Gastroesophageal sphincter (tissue), 4 donors: ENCODE measurements at places on chromosomes 3 and 15. TPM values are rescaled to one million over a fixed set of nuclear protein-coding genes. Genes with fewer than 3 reads are reported as not detected.

The PLSCR4 gene
- total RNA-seq = 61.6 TPM

The KLF13 gene
- total RNA-seq = 49.7 TPM

The GPR27 gene
- total RNA-seq = 2.1 TPM

GRCh38 chr15:65785151-65785550 is 6.9 kb downstream of the DENND4A start:
- no peak overlapping the region for H3K4me3 ChIP-seq
- H3K27ac ChIP-seq = no peak overlapping the region
- no peaks in the 10 kb centered on the region for H3K27me3 ChIP-seq
- H3K36me3 ChIP-seq = no peaks in the 10 kb centered on the region
- no peak for ATAC-seq

The SLC28A1 gene
- not detected for total RNA-seq

The HDGFL3 gene
- total RNA-seq = 59.0 TPM

DNA sequence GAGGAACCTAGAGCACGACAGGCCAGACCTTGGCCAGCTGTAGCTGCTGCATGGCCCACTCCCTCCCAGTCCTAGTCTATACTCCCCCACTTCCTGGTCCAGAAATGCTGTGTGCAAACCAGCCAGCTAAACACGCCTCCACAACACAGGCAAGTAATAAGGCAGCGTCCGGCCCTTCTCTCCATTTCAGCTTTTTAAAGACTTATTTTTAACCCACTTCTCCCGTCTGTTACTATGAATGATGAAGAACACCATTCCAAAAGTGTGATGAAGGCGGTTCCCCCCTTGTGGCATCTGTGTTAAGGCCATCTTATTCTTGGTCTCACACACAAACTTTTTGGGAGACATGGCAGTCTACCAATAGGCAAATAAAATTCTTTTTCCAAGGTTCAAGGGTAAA is 164.1 kb upstream of the CHRNA7 start:
- H3K36me3 ChIP-seq = no peaks in the 10 kb centered on the region
- H3K4me3 ChIP-seq = no peak overlapping the region
- H3K4me1 ChIP-seq = peaks cover 26% of the 10 kb centered on the region
- ATAC-seq = no peak
- H3K27me3 ChIP-seq = no peaks in the 10 kb centered on the region
- H3K27ac ChIP-seq = no peak overlapping the region

- peaks cover 31% of the 10 kb centered on the region for H3K4me1 ChIP-seq
- no peaks in the 10 kb centered on the region for H3K36me3 ChIP-seq
- H3K27ac ChIP-seq = no peak overlapping the region
- H3K27me3 ChIP-seq = no peaks in the 10 kb centered on the region
- no peak overlapping the region for H3K4me3 ChIP-seq
These were observed 105.3 kb downstream of the CD47 start for GRCh38 chr3:107985496-107985895.

The CACNA1D gene
- total RNA-seq = 0.52 TPM

The SEMA6D gene
- 14.2 TPM for total RNA-seq

- no peak for ATAC-seq
- H3K4me3 ChIP-seq = no peak overlapping the region
- no peaks in the 10 kb centered on the region for H3K27me3 ChIP-seq
These were observed 158.1 kb downstream of the APBA2 start for GRCh38 chr15:29043736-29044502.

The ZIC1 gene
- 0.27 TPM for total RNA-seq

The RASGRP1 gene
- 0.31 TPM for total RNA-seq

The CCR3 gene
- not detected for total RNA-seq

The B3GNT5 gene
- total RNA-seq = 5.9 TPM

The ATP8B4 gene
- 9.8 TPM for total RNA-seq

GRCh38 chr3:72950372-72950771 is 46.2 kb upstream of the PPP4R2 start:
- H3K4me1 ChIP-seq = no peaks in the 10 kb centered on the region
- H3K4me3 ChIP-seq = no peak overlapping the region
- H3K36me3 ChIP-seq = no peaks in the 10 kb centered on the region
- no peaks in the 10 kb centered on the region for H3K27me3 ChIP-seq

DNA sequence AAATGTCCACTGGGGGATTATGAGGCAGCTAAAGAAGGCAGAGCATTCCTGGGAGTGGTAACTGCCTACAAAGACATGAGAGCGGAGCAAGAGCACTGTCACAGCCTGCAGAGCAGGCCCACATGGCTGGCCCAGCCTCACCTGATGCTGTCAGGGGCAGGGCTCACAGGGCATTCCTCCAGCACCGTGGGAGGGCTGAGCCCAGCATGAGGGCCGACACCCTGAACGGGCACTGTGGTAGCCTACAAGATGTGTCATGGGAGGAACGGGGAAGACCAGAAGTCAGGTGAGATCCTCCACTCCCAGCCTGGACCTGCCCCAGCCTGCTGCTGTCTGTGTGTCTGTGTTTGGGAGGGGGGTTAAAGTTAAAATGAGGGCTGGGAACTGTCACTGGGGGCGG is 30.1 kb downstream of the CCDC12 start:
- no peaks in the 10 kb centered on the region for H3K27me3 ChIP-seq
- ATAC-seq = no peak
- H3K4me1 ChIP-seq = peaks cover 10% of the 10 kb centered on the region
- no peak overlapping the region for H3K4me3 ChIP-seq
- no peak overlapping the region for H3K27ac ChIP-seq

DNA sequence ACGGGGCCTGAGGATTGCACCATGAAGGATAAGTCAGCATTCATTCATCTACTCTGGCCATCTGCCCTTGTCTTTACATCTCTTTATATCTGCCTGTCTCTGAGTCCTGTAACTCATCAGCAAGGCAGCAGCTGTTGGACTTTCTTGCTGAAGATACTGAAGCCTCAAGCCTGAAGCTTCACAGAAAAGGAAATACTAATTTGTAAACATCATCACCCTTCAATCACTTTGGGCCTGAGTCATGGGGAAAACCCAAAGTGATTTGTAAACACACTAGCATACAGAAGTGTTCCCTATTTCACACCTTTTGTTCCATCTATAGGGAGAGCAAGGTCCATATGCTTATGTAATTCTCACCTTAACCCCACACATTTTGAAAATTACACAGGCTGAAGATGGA is 928.2 kb downstream of the EPHA3 start:
- H3K27me3 ChIP-seq = no peaks in the 10 kb centered on the region
- H3K4me1 ChIP-seq = no peaks in the 10 kb centered on the region
- H3K4me3 ChIP-seq = no peak overlapping the region
- no peak overlapping the region for H3K27ac ChIP-seq
- H3K36me3 ChIP-seq = no peaks in the 10 kb centered on the region

DNA sequence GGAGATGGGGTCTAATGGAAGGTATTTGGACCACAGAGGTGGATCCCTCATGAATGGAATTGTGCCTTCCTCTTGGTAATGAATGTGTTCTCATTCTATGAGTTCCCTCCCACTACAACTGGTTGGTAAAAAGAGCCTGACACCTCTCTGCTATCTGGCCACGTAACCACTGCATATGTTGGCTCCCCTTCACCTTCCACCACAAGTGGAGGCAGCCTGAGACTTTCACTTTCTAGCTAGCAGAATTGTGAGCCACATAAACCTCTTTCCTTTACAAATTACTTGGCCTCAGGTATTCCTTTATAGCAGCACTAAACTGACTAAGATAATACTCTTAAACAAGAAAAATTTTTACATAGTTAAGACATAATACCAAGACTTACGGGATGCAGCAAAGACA is 155.3 kb downstream of the NR1I2 start:
- no peaks in the 10 kb centered on the region for H3K36me3 ChIP-seq
- H3K27ac ChIP-seq = no peak overlapping the region
- ATAC-seq = no peak
- no peaks in the 10 kb centered on the region for H3K4me1 ChIP-seq

GRCh38 chr15:39752246-39752645 is 30.4 kb downstream of the FSIP1 start:
- no peak overlapping the region for H3K4me3 ChIP-seq
- peak overlapping the region; percentile 65 for H3K27ac ChIP-seq
- peaks cover 38% of the 10 kb centered on the region for H3K4me1 ChIP-seq
- H3K36me3 ChIP-seq = no peaks in the 10 kb centered on the region
- H3K27me3 ChIP-seq = no peaks in the 10 kb centered on the region

DNA sequence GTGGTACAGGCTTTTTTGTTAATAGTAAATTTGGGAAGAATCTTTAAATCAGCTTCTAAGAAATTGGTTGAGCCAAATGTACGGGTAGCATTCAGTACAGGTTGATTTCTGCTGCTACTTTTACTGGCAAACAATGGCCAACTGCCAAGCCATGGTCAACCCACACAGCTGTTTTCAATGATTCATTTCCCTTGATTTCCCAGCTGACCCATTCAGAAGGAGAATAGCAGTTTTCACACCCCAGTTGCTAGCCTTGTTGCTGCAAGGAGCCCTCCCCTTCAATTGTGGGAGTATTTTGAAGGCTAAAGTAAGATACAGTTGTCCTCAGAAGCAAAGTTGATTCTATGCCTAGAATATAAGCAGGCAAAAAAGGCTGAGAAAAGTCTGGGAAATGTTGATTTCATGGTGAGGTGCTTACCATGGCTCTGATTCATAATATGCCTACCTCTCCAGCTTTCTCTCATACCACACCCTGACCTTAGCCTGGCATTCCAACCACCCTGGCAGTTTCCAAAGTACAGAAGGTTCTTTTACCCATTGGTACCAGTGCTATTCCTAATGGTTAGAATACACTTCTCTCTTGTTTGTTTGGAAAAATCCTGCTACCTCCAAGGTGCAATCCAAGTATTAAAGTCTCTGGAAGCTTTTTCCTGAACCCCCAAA is 320.3 kb upstream of the TGFBR2 start:
- no peaks in the 10 kb centered on the region for H3K36me3 ChIP-seq
- no peaks in the 10 kb centered on the region for H3K27me3 ChIP-seq

The TUSC7 gene
- not detected for total RNA-seq

DNA sequence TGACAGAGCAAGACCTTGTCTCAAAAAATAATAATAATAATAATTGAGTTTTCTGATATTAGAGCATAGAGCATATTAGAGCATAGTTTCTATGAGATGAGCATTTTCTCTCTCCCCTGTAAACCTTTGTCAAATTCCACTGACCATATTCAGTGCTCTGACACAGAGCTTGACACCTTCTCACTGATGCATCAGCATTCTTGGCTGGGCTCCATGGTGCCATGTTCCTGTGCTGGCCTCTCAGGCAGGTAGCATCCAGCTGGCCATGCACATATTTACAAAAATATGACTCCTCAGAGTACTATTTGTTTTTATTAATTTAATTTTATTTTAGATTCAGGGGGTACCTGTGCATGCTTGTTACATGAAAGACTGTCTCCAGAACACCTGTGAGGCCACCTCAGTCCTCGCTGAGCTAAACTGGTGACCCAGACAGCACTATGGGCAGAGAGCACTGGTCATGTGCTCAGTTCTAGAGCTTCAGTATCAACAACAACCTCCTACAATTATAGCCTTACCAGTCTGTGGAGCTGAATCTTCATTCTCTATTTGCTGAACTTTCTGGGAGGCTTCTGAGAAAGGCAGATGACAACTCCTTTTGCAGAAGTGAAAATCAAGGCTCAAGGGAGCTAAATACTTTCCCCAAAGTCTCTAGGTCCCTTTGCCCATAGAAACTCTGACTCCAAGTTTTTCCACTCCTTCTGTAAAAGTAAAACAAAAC is 21.6 kb upstream of the SLC28A2 start:
- no peak for ATAC-seq
- H3K36me3 ChIP-seq = no peaks in the 10 kb centered on the region
- H3K27me3 ChIP-seq = no peaks in the 10 kb centered on the region
- no peak overlapping the region for H3K4me3 ChIP-seq

The ZNF774 gene
- 1.1 TPM for total RNA-seq

The SAMMSON gene
- total RNA-seq = 2.3 TPM

DNA sequence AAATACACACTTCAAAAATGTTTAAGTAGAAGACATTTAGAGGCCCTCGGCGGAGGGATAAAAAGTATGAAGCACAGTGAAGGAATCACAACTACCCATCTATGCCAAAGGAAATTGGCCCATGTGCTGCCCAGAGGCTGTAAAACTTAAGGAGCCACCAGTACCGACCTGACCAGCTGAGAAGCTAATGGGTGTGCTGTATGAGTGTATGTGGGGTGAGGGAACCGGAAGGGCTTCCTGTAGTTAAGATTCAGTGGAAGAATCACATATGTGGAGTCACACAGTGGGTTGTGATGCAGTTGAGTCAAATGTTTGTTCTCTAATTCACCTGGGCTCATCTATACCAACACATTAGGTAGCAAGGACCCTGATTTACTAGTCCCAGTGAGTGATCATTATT is 516.0 kb upstream of the IL12A start:
- no peak overlapping the region for H3K4me3 ChIP-seq
- H3K27me3 ChIP-seq = no peaks in the 10 kb centered on the region
- H3K4me1 ChIP-seq = no peaks in the 10 kb centered on the region

The CFAP91 gene
- total RNA-seq = 3.6 TPM

DNA sequence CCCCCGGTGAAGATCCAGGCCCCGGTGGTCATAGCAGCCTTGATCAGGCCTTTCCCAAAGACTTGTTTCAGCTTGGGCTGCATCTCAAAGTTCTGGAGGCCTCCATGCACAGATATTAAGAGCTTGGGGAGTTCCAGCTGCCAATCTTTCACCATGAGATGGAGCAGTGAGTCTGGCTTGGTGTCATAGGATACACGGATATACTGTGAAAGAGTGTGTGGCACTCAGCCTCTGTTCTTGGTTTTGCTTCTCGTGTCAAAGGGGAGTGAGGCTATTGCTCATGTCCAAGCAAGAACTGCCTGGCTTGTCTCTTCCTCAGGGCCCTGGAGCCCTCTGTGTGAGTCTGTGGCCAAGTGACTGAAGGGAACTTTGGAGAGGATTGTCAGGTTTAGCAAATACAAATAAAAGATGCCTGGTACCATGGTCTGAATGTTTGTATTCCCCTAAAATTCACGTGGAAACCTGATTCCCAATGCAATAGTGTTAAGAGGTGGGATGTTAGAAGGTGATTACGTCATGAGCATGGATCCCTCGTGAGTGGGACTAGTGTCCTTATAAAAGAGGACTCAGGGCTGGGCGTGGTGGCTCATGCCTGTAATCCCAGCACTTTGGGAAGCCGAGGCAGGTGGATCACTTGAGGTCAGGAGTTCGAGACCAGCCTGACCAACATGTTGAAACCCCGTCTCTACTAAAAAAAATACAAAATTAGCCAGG is 33.5 kb downstream of the TRPM1 start:
- H3K27me3 ChIP-seq = peaks cover 5% of the 10 kb centered on the region
- no peak overlapping the region for H3K27ac ChIP-seq
- no peak overlapping the region for H3K4me3 ChIP-seq
- ATAC-seq = no peak

- no peaks in the 10 kb centered on the region for H3K27me3 ChIP-seq
- H3K27ac ChIP-seq = no peak overlapping the region
- no peak overlapping the region for H3K4me3 ChIP-seq
- H3K4me1 ChIP-seq = no peaks in the 10 kb centered on the region
- ATAC-seq = no peak
These were observed 30.7 kb downstream of the ATP13A5 start for GRCh38 chr3:193347521-193348501.

- H3K4me1 ChIP-seq = no peaks in the 10 kb centered on the region
- H3K27ac ChIP-seq = no peak overlapping the region
- no peaks in the 10 kb centered on the region for H3K36me3 ChIP-seq
- H3K4me3 ChIP-seq = no peak overlapping the region
These were observed 8.3 kb upstream of the SEMA7A start for GRCh38 chr15:74442063-74442462.

- peaks cover 77% of the 10 kb centered on the region for H3K27me3 ChIP-seq
- H3K4me3 ChIP-seq = no peak overlapping the region
- no peak for ATAC-seq
- no peak overlapping the region for H3K27ac ChIP-seq
These were observed 111.3 kb downstream of the FBLN2 start for GRCh38 chr3:13660042-13660874.

GRCh38 chr3:58560771-58561311 is 16.4 kb downstream of the FAM107A start:
- H3K27ac ChIP-seq = no peak overlapping the region
- H3K4me1 ChIP-seq = no peaks in the 10 kb centered on the region
- no peak overlapping the region for H3K4me3 ChIP-seq
- peaks cover 16% of the 10 kb centered on the region for H3K36me3 ChIP-seq

- H3K27me3 ChIP-seq = peaks cover 20% of the 10 kb centered on the region
- H3K27ac ChIP-seq = no peak overlapping the region
- no peak overlapping the region for H3K4me3 ChIP-seq
- ATAC-seq = peak; percentile 63
These were observed 18.9 kb upstream of the TGM5 start for GRCh38 chr15:43285609-43286037.
